Gastroesophageal sphincter (tissue), 4 donors: ENCODE measurements at places on chromosomes 2 and 18.

GRCh38 chr2:54360055-54360792 is 95.9 kb upstream of the SPTBN1 start:
- ATAC-seq = peak; percentile 86

- no peak for ATAC-seq
These were observed 20.7 kb downstream of the RAMP1 start for GRCh38 chr2:237879991-237880560.

DNA sequence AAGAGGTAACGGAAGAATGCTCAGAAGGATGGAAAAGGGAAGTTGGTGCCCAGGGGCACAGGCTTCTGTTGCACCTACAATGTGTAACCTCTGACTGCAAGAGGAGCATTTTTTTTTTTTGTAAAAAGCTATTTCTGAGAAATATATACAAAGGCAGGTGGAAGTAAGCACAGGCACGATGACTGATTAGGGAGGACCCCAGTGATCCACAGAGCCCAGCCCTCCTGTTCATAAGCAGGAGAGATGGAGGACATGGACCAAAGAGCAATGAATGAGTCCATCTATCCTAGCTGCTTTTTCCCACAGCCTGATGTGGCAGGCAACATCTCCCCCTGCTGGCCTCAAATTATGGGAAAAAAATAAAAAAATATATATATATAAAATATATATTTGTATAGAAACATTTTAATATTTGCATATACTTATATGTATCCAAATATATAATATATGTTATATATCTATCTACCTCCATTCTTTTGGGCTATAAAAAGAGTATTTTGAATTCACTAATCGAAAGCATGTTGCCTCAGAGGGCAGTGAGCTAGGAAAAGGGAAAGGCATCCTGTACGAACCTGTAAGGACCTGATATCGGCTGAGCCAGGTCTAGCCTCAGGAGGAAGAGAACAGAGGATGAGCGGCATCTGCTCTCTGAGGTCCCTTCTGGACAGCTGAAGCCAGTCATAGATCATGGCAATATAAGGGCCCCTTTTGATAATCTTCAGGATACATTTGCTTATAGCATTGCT is 166.0 kb upstream of the STK17B start:
- no peak for ATAC-seq

- no peak for ATAC-seq
These were observed 310.1 kb downstream of the ALK start for GRCh38 chr2:29611261-29611660.

GRCh38 chr18:75829091-75829490 is 401.6 kb upstream of the SMIM21 start:
- ATAC-seq = no peak

- no peak for ATAC-seq
These were observed 16.7 kb downstream of the CTIF start for GRCh38 chr18:48555465-48555995.

GRCh38 chr2:33136566-33136965 is 189.8 kb downstream of the LTBP1 start:
- ATAC-seq = no peak

DNA sequence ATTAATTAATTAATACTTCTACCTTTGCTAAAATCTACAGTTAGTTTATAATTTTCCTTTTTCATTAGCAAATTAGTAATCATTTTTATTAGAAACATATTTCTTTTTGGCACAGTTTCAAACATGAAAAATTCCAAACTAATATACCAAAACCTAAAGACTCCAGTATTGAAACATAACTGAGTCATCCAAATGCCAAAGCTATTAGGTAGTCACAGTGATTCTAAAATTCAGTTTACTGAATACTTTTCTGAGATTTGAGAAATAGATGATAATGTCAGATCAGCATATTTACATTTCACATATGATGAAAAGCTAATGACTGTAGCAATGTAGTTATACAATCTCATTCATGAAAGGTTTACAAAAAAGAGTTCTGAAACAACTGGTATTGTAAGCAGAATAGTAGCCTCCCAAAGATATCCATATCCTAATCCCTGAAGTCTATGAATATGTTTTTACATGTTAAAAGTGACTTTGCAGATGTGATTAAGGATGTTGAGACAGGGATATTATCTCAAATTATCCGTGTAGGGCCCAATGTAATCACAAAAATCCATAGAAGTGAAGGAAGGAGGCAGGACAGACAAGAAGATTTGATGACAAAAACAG is 680.2 kb upstream of the CHAC2 start:
- ATAC-seq = no peak

GRCh38 chr2:17749753-17750438 is 3.7 kb downstream of the SMC6 start:
- ATAC-seq = no peak
